ENCODE measurements at places on chromosomes 16 and 17. TPM values are rescaled to one million over a fixed set of nuclear protein-coding genes. Genes with fewer than 3 reads are reported as not detected.

The CAPNS2 gene
- total RNA-seq, result 0.50 TPM

The TMC7 gene
- 3.1 TPM for total RNA-seq

The ABCC6 gene
- total RNA-seq, result 0.69 TPM

The KRTAP16-1 gene
- not detected for total RNA-seq

The EEF2KMT gene
- 6.7 TPM for total RNA-seq

The TMEM235 gene
- 1.2 TPM for total RNA-seq

The CCDC40 gene
- total RNA-seq, result 19.7 TPM

The JPH3 gene
- 12.6 TPM for total RNA-seq

The CIITA gene
- 1.2 TPM for total RNA-seq

The COX4I1 gene
- 212 TPM for total RNA-seq

The FBXL16 gene
- total RNA-seq, result 7.4 TPM

DNA sequence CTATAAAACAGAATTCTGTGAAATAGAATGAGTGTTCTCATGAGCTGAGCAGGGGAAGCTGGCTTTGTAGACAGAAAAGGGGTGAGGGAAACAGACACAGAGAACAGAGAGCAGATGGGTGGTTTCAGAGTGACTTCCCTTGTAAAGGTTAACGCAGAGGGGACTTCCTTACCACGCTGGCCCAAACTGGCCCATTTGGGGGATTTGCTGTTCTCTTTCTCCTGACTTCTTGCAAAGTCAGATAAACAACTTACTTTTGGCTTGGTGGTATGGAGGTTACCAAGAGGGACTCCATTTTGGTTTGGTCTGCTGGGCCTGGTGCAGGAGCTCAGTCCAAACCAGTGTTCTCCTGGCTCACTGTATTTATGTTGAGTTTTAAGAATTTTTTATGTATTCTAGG lies 48.4 kb downstream of the SEC14L1 start:
- DNase-seq, result no peak

DNA sequence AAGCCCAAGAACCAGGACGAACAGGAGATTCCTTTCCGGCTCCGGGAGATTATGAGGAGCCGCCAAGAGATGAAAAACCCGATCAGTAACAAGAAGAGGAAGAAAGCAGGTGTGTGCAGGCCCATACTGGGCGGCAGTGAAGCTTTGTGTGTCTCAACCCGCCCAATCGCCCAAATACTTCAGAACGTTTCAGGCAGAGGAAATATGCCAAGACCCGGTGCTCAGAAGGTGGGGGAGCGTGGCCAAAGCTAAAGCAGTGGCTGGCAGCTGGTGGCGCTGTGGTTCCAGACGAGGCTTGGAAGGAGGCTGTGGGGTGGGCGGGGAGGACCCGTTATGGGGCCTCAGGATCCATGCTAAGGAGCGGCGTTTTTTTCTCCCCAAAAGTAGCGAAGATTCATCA lies 1.2 kb downstream of the CCDC137 start:
- DNase-seq, result no peak

DNA sequence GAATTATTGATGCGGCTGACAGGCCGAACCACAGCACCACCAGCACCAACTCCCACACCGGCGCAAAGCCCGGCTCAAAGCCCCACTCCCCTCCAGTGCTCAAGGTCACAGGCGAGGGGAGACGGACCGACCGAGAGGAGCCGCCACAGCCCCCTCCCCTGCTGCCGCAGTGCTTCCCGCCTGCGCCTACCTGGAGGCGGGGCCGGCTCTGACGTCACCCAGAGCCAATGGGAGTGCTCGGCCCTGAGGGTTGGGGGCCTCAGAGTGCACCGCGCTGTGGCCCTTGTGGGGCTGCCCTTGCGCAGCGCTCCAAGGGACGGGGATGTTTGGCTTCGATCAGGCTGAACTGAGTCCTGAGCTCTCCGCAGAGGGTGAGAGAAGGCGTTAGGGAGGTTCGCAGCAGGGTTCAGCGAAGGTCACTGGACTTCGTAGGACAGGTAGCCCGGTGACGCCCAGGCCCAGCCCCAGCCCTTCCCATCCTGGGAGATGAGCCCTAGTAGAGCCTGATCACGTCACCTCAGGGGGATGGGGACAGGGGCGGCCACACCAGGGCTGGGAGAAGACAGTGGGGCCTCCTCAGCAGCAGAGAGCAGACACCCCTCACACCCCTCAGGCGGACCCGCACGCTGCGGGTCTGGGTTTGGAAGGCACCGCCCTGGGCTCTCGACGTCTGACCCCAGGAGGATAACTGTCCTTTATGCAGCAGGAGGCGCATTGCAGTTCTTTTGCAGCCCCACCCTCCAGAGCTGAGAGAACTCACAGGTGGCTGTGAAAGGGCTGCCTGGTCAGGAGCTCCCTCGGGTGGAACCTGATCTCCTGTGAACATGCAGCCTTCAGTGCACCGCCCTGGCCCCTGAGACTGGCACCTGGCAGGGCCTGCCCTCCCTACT lies 1.5 kb downstream of the NDRG4 start:
- peak; percentile 90 for DNase-seq

- no peak for DNase-seq
Observed at GRCh38 chr16:396605-397004, 394 bp upstream of the NME4 start.

DNA sequence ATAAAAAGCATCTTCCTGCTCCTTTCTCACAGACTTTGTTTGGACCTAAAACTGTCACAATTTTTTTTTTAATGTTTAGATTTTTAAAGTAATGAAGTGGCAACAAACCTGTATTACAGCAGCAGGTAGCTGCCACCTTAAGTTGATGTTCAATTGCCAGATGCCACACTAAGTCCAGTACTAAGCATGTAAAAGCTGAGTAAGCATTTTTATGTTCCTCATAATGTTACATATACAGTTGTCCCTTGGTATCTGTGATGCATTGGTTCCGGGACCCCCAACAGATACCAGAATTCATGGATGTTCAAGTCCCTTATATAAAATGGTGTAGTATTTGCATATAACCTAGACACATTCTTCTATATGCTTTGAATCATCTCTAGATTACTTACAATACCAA lies 45.1 kb downstream of the TNRC6A start:
- DNase-seq, result no peak

GRCh38 chr17:56171186-56171959 lies 18.1 kb downstream of the ANKFN1 start:
- no peak for DNase-seq

GRCh38 chr17:56826611-56827414 lies 6.9 kb downstream of the C17orf67 start:
- no peak for DNase-seq

- no peak for DNase-seq
Observed at GRCh38 chr17:51214920-51215319, 44.9 kb downstream of the MBTD1 start.

DNA sequence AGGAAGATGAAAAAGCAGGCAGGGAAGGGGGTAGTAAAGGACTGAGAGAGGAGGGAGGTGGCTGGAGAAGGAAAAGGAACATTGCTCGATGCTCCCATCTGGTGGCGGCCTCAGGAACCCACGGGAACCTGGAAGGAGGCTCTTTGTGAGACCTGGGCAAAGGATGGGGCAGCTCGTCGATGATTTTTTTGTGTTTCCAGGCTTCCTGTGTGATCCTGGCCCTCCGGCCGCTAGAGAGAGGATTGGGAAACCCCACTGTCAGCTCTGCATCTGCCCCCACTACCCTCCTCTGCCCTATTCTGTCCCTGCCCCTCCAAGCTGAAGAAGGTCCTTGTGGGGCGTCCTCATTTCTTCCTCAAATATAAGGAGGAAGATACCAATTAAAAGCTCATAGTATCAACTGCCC lies 6.6 kb downstream of the WFIKKN2 start:
- peak; percentile 94 for DNase-seq

DNA sequence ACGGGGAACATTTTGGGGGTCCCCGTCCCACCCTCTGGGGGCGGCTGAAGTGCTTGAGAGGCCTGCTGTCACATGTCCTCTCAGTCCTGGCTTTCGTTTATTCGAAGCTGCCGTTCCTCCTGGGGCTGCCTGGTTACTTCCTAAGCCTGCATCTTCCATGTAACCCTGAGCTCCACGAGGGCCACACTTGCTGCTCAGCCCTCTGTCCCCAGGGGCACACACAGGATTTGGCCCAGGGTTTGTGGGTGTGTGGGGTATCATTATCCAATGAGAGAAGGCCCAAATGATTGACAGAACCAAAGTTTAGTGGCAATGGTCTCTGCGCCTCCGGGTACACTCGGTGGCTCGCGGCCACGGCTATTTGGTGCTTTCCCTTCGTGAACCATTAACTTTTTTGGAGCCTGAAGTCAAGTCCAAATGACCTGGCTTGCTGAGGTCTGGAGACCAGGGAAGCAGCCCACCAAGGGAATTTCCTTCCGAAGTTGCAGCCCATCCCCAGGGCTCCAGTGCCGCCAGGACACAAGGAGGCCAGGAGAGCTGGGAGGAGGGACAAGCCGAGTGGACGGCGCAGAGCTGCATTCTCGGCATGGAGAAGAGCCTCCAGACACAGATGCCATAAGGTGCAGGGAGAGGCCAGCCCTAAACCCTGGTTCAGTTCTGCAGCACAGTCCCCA lies 131.4 kb upstream of the FOXF1 start:
- DNase-seq, result no peak

GRCh38 chr17:34319039-34319483 lies at the start of gene CCL8:
CCL8 (plus strand) TSS chr17:34319435; CDS start chr17:34319502, 67 bp downstream.
- no peak for DNase-seq

DNA sequence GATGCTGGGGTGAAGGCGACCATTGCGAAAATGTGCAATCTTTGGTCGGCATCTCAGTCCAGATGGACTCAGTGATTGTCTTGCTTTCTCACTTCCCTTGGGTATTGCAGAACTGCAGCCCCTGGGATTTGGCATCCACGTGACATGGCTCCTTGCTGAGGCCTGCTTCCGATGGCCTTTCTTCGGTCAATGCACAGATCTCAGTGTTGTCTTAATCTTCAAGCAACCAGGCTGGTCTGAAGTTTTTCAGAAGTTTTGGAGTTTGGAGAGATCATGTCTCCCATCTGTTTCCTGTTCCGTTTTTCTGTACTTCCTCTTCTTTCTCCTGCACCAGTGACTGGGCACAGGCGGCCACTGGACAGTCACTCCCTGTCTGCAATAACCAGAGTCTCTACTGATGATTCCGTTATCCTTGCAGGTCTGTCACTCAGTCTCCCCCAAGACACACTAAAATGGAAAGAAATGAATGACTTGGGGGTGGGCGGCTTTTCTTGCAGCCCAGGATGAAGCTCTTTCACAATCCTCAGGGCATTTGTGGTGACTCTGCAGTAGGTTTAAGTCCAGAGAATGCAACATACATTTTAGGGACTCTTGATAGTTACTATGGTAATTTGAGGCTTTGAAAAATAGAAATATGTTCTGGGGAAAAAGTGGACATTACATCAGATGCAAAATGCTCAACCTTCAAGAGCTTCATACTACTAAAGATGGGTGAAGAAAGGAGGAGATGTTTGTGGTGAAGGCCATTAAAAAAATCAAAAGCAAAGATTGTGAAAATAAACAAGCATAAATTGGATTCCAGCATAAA lies 106.3 kb upstream of the ZFHX3 start:
- DNase-seq, result peak; percentile 26

GRCh38 chr16:4392382-4393239 lies 21.0 kb downstream of the VASN start:
- DNase-seq, result no peak

DNA sequence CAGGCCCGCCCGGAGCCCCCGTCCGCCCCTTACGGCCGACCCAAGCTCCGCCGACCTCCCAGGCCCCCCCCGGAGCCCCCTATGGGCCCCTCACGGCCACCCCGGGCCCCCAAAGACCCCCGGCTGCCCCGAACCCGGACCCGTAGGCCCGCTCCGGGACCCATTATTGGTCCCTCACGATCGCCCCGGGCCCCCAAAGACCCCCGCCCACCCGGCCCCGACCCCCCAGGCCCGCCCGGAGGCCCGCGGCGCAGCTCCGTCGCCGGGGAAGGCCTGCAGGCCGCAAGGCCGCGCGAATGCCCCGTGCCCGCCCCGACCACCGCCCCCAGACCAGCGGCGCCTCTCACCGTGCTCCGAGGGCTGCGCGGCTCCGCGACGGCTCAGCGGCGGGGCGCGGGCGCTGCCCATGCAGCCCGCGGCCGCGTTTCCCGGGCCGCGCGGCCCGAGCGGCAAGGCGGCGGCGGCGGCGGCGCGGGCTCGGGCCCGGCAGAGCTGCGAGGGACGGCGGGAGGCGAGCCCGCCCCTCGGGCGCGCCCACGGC lies 393 bp downstream of the ANKRD11 start:
- DNase-seq, result no peak

- no peak for DNase-seq
Observed at GRCh38 chr17:81858170-81858966, 2.0 kb downstream of the P4HB start.

DNA sequence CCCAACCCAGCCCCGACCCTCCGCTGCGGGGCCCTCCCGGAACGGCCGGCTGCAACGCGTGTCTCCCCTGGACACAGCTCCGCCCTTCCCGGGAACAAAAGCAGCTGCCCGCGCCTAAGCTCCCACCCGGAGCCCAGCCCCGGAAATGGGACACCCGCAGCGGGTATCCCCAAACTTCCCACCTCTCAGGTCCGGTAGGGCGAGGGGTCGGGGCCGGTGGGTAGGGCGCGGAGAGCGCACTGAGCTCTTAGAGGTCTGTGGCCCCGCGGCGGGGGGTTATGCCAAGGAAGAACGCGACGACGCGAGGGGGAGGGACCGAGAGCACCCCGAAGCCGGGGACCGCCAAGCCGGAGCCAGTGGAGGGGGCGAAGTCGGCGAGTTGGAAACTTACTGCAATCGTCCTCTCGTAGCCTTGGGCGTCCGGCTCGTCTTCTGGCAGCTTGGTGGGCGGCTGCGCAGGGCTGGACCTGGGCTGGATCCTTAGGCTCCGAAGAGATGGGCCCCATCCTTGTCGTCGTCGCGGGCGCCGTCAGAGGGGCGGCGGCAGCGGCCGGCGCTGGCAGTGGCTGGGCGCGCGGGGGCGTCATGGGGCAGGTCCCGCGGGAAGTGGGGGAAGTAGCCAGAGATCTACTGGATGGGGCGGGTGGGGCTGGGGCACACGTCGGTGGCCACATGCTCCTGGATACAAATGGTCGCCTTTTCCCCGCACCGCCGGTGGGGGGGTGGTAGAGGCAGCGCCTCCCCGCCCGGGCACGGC lies 6.9 kb downstream of the USP6 start:
- peak; percentile 54 for DNase-seq

GRCh38 chr17:5864741-5865657 lies 205.2 kb upstream of the WSCD1 start:
- no peak for DNase-seq

DNA sequence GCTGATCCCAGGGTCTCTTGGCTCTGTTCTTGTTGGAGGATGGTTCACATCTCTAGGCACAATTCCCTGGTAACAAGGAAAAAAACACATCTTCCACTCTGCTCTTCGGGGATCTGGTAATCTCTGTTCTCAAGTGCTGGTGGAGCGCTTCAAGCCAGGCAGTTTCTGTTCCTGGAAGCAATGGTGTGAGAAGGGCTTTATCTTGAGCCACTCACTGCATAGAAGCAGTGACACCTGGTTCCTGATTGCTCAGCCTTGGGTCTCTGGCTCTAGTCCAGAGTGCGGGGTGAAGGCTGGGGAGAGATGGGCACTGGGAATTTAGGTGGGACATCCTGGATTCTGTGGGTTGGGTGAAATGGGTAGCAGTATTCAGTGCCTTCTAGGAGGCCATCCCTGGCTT lies 14.1 kb downstream of the AKAP1 start:
- no peak for DNase-seq

GRCh38 chr17:3903051-3903825 lies 10.4 kb upstream of the CAMKK1 start:
- no peak for DNase-seq

- DNase-seq, result peak; percentile 71
Observed at GRCh38 chr17:1783834-1784611, 22.2 kb downstream of the SERPINF1 start.

Data from spinal cord (tissue), 10 donors.